Activated CD4-positive, CD25-positive, alpha-beta regulatory T cell (primary cell): ENCODE measurements at places on chromosomes 7 and 10.

- no peak for DNase-seq
These were observed 952.9 kb downstream of the NRG3 start for GRCh38 chr10:82827901-82828300.

DNA sequence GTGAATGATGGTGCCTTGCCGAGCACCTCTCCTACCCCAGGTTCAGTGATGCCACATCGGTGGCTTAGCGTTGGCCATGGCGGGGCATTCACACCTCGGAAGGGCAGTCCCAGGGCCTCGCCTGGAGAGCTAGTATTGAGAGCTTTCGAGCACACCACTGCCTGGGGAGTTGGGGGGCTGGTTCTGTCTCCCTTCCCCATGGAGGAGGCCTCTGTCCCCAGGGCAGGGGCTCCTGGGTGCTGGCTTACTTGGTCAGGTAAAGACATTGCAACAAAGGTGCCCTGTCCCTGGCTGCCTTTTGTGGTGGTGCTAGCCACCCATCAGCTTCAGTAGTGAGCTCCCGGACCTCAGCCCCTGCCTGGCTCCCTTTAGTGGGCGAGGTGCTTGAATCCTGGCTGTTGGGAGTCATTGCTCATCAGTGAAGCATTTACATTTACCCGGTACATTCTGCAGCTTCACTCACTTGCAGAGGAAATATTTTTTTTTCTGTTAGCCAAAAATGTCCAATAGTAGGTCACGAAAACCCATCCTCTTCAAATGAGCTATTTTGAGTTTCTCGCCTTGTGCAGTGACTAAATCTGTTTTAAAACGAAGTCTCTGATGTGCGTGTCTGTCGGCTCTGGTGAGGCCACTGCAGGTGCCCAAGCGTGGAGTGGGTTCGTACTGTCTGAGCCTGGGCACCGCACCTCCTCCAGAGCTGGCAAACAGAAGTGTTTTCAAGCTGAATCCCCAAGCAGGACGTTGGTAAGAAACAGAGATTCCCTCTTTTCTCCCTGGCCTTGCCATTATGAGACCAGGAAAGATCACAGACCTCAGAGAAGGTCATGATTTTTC, 95.5 kb downstream of the INPP5A start:
- no peak for DNase-seq

GRCh38 chr10:129448086-129448485, 19.0 kb upstream of the MGMT start:
- no peak for DNase-seq

DNA sequence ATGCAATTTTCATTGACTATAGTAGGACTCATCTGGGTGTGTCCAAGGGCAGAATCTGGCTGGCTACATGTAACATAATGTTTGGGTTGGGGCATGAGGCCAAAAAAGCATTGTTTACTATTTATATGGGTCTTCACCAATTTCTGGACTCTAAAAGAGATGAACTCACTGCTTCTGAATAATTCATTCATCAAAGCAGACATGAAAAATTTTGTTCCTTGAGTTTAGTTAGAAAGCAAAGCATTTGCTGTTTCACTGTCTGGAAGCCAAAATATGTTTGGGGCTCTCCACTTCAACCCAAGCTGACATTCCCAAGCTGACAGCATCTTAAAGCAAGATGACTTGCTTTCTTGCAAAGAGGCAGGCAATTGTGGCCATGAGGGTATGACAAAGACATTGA, 670.6 kb downstream of the SUGCT start:
- DNase-seq, result no peak

- DNase-seq, result no peak
These were observed 85.8 kb downstream of the AGMO start for GRCh38 chr7:15475808-15476530.

GRCh38 chr10:62037890-62038608, 136.6 kb downstream of the ARID5B start:
- no peak for DNase-seq

DNA sequence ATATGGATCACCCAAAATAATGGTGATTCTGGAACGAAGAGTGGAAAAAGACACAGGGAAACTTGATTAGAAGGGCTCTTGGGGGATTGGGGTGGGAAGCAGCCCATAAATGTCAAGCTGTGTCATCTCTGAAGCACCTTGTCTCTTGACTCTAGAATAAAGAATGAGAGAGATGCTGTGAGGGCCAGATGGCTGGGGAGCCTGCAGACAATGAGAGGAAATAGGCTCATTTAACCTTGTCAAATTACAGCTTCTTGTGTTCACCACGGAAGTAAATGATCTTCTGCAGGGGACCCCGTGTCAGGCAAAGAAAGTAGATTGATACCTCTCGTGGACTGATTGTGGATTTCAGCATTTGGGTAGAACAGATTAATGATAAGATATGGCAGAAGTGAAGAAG, 159.3 kb downstream of the ST7 start:
- DNase-seq, result no peak

- DNase-seq, result no peak
These were observed 208.7 kb upstream of the PHYHIPL start for GRCh38 chr10:58967551-58968388.

- DNase-seq, result no peak
These were observed 759 bp downstream of the NUDT1 start for GRCh38 chr7:2242541-2243429.

GRCh38 chr7:5139998-5140397, 50.0 kb upstream of the WIPI2 start:
- DNase-seq, result no peak

- DNase-seq, result no peak
These were observed at the start of gene AFAP1L2 for GRCh38 chr10:114404171-114405010. Gene AFAP1L2 (minus strand): TSS chr10:114404502. CDS start chr10:114404455, 47 bp downstream.

GRCh38 chr7:105638334-105638733, 57.0 kb upstream of the EFCAB10 start:
- DNase-seq, result no peak

DNA sequence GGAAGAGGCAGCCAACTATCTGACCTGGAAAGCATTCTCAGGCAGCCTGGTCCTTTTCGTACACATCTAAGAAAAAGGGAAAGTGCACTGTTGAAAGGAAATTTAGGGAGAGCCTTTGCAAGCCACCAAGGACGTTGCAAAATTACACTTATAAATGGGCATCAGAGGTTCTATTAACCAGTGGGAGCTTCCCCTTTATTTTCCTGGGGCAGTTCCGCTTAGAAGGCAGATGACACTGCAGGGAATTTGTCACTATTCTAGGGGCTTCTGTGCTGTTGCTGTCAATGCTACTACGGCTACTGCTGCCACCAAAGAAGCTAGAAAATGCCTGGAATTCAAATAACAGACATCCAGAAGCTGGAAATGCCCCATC, 79.6 kb upstream of the AUTS2 start:
- no peak for DNase-seq

DNA sequence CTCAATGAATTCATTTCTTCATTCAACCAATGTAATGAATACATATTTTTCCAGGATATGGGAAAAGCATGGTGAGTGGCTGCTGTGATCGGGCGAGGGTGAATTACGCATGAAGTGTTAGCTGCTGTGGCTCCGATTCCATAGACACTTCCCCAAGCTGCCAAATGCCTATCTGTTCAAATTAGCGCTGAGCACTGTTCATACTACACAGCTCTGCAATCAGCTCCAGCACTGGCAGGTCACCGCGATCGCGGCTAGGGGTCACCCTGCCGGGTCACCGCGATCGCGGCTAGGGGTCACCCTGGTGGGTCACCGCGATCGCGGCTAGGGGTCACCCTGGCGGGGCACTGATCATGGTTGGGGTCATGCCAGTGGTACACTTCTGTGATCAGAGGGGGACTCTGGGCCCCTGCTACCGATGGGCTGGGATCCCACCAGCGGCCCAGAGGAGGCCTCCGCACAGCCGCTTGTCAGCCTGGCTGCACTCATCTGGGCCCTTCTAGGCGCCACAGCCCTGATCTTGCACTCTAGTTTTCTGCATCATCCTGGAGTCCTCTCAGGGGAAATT, 49.3 kb downstream of the JAKMIP3 start:
- DNase-seq, result no peak

GRCh38 chr10:72727130-72727529, 35.2 kb downstream of the MCU start:
- no peak for DNase-seq
